ENCODE measurements at places on chromosomes 12 and 14.

DNA sequence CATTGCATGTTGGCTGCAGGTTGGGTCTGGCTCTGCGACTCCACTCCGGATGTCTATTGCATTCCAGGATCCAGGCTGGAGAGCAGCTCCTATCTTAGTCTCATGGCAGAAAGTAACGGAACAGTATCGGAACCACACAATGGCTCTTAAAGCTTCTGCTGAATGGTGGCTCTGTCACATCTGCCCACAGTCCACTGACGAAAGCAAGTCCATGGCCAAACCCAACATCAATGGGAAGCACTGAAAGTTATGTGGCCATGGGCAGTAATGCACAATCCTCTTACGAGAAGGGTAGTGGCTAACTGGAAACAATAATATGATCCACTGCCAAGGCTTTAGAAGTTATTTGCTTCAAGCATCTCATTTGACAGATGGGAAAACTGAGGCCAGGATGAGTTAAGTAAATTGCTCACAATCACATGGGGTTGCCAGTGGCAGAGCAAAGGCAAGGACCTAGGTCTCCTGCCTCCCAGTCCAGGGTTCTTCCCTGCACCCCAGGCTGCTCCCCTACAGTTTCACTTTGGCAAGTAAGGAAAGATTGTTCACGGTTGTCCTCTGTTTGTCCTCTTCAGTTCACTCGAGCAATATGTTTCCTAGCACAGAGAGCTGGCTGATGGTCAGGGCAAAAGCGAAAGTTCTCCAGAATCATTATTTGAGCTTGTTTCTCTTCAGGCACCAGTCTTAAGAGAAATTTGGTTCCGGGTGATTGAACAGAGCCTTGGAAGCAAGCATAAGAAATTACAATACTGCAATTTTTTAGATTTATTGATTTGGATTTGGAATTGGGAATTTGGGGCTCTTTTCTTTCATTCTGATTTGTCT is 54.2 kb downstream of the CKAP4 start:
- no peak for DNase-seq

DNA sequence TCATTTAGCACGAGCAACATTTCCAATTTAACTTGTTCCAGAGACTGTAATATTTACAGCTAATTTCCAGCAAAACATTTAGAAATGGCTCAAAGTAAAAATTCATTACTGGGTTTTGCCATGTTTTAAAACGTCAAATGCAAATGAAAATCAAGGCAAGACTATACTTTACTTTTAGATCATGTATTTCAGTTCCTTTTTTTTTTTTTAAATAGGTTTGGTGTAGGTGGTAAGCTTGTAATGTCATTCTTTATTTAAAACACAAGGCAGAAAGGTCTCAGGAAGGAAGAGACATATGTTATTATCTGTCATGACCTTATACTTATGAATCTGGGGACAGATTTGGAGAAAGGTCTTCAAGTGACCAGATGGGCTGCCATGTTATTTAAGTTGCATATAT is 54.1 kb downstream of the GRIP1 start:
- DNase-seq = no peak

DNA sequence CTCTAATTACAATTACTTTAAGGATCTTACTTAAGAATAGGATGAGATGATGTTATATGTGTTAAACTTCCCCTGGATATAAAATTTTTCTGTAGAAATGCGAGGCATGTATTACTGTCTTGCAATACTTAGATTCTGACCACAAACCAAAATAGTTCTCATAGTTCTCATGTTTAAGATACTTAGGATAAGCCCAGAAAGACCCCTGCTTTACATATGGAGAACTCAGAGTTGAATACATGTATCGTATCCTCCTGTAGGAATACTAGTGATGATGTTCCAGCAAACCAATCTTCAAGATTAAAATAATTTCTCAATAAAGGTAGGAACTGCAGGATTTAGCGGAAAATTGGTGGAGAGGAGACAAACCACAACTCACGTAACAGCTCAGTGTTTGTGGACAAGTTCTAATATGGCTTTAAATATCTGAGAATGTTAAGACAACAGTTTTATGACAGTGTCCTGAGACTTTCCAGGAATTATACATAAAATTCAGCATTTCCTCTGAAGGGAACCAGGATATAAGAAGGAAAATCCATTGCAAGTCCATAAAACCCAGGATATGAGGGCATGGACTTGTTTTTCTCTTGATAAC is 114.7 kb upstream of the CRY1 start:
- no peak for DNase-seq

- no peak for DNase-seq
These were observed 40.6 kb downstream of the BRMS1L start for GRCh38 chr14:35866595-35867279.

- DNase-seq = no peak
These were observed 100.7 kb downstream of the APAF1 start for GRCh38 chr12:98745578-98746391.
